ENCODE measurements at places on chromosomes 4 and X.

GRCh38 chr4:120693816-120694215 is 228.7 kb downstream of the PRDM5 start:
- H3K36me3 ChIP-seq = no peaks in the 10 kb centered on the region
- no peaks in the 10 kb centered on the region for H3K27me3 ChIP-seq
- no peak overlapping the region for H3K4me3 ChIP-seq
- H3K27ac ChIP-seq = no peak overlapping the region
- H3K4me1 ChIP-seq = peaks cover 6% of the 10 kb centered on the region
- no peak for DNase-seq

- peaks cover 91% of the 10 kb centered on the region for H3K4me1 ChIP-seq
- DNase-seq = peak; percentile 95
- no peak overlapping the region for H3K4me3 ChIP-seq
- no peaks in the 10 kb centered on the region for H3K27me3 ChIP-seq
Observed at GRCh38 chr4:77007358-77008230, 58.0 kb downstream of the SEPTIN11 start.

GRCh38 chr4:132593717-132594400 is 555.2 kb upstream of the PCDH10 start:
- no peaks in the 10 kb centered on the region for H3K27me3 ChIP-seq
- H3K4me3 ChIP-seq = no peak overlapping the region
- H3K27ac ChIP-seq = no peak overlapping the region

GRCh38 chr4:109302361-109303139 is at the start of gene COL25A1:
COL25A1 (minus strand) TSS chr4:109302658.
- no peak within 1 kb of the TSS for H3K27ac ChIP-seq
- H3K4me1 ChIP-seq = peaks cover 16% of the 10 kb centered on the region
- H3K27me3 ChIP-seq = peaks cover 22% of the 10 kb centered on the region
- peak within 1 kb of the TSS; percentile 38 for H3K4me3 ChIP-seq
- DNase-seq = peak; percentile 60

DNA sequence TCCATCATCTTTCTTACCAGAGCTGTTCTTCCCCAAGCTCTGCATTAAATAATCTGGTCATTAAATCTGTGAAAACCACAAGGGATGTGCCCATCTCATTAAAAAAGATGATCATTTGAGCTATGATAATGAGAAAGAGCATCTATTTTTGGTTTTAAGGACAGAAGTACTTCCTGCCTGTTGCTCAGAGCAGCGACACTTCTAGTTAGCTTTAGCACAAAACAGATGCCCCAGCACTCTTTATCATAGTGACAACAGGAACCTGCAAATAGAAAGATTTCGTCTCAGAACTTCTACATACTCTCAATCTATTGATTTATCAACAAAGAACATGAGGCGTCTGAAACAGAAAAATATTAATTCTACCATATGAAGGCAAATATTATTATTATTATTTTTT is 140.1 kb downstream of the APBB2 start:
- no peaks in the 10 kb centered on the region for H3K4me1 ChIP-seq
- H3K27me3 ChIP-seq = no peaks in the 10 kb centered on the region
- no peak overlapping the region for H3K4me3 ChIP-seq
- H3K36me3 ChIP-seq = no peaks in the 10 kb centered on the region
- no peak for DNase-seq

- no peak overlapping the region for H3K4me3 ChIP-seq
- H3K27me3 ChIP-seq = no peaks in the 10 kb centered on the region
- peak; percentile 5 for DNase-seq
- H3K27ac ChIP-seq = no peak overlapping the region
- H3K36me3 ChIP-seq = no peaks in the 10 kb centered on the region
Observed at GRCh38 chrX:100911731-100912130, 17.0 kb downstream of the XKRX start.

DNA sequence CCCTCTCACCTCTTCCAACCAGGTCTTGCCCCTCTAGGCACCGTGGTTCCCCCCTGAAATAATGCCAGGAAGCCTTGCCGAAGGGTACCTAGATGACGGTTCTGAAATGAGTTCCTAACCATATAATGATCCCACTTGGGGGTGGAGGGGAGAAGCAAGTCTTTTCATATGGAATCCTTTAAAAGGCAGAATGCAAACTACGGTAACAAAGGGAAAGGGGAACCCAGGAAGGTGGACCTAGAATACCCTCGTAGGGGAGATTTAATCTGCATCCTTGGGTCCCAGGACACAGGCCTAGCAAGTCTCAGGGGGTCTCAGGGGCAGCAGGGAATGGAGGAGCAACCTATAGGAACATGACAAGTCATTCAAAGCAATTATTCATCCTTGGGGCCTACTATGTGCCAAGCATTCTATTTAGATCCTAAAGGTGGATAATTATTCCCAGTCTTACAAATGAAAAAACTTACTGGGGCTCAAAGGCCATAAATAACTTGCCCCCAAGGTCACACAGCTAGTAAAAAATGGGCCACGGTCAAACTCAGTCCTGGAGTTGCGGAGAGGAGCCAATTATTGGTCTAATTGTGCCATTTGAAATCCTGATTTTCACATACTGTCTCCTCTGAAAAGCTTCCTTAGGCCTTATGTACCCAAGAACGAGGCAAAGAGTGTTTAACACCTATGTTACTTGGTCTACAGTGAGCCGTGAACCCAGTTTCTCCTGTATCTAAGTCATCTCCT is 8.8 kb downstream of the BCOR start:
- no peaks in the 10 kb centered on the region for H3K27me3 ChIP-seq
- no peak for DNase-seq
- H3K4me1 ChIP-seq = peaks cover 13% of the 10 kb centered on the region
- no peak overlapping the region for H3K27ac ChIP-seq

- peak; percentile 61 for DNase-seq
- no peaks in the 10 kb centered on the region for H3K27me3 ChIP-seq
- peak overlapping the region; percentile 89 for H3K27ac ChIP-seq
- peaks cover 18% of the 10 kb centered on the region for H3K4me1 ChIP-seq
- H3K36me3 ChIP-seq = no peaks in the 10 kb centered on the region
- peak overlapping the region; percentile 82 for H3K4me3 ChIP-seq
Observed at GRCh38 chr4:68349279-68349648, 626 bp downstream of the YTHDC1 start.

- no peaks in the 10 kb centered on the region for H3K36me3 ChIP-seq
- DNase-seq = peak; percentile 13
- H3K27ac ChIP-seq = no peak within 1 kb of the TSS
- H3K4me1 ChIP-seq = peaks cover 5% of the 10 kb centered on the region
- H3K27me3 ChIP-seq = peaks cover 28% of the 10 kb centered on the region
- H3K4me3 ChIP-seq = peak within 1 kb of the TSS; percentile 52
Observed at GRCh38 chr4:121764702-121765367, at the start of gene SMIM43. SMIM43 (minus strand) TSS chr4:121765164; CDS start chr4:121765105, 59 bp downstream.

DNA sequence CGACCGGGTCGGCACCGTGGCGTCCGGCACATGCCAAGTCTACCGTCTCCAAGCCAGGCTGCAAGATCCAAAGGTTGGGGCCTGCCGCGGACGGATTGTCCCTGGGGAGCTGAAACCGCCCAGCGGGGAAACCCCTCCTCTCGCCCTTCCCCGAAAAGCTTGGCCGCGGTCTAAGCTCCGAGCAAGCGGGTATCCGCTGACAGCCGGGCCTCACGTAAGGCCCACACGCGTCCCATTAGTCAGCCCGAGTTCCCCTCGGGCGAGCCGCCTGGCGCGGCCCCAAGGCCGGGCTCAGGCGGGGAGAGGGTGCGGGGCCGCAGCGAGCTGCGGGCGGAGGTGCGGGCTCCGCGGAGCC is 6.8 kb upstream of the BCOR start:
- DNase-seq = peak; percentile 30
- no peaks in the 10 kb centered on the region for H3K36me3 ChIP-seq
- peaks cover 13% of the 10 kb centered on the region for H3K4me1 ChIP-seq
- no peak overlapping the region for H3K4me3 ChIP-seq
- H3K27ac ChIP-seq = peak overlapping the region; percentile 27

DNA sequence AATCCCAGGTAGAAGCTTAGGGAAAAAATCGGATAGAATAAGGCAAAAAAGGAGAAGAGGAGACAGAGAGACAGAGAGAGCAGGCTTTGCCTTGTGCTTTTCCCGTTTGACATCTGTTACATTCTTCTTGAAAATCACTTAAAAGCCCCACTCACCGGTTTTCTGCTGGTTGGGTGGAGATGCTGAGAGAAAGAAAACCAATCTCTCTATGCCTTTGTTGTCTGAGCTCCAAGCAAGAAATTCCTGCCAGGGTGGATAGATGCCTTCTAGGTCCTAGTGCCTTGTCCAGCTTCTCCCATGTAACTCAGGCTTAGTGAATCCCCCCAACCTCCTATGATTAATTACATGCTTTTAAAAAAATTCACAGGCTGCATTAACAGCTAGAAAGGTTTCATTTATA is at the start of gene DCX:
Gene DCX (minus strand): TSS at position 210 of the 400 bp plus-strand sequence. CDS start 1,794 bp downstream, outside the sequence.
- no peaks in the 10 kb centered on the region for H3K4me1 ChIP-seq
- H3K4me3 ChIP-seq = no peak within 1 kb of the TSS
- H3K36me3 ChIP-seq = no peaks in the 10 kb centered on the region

DNA sequence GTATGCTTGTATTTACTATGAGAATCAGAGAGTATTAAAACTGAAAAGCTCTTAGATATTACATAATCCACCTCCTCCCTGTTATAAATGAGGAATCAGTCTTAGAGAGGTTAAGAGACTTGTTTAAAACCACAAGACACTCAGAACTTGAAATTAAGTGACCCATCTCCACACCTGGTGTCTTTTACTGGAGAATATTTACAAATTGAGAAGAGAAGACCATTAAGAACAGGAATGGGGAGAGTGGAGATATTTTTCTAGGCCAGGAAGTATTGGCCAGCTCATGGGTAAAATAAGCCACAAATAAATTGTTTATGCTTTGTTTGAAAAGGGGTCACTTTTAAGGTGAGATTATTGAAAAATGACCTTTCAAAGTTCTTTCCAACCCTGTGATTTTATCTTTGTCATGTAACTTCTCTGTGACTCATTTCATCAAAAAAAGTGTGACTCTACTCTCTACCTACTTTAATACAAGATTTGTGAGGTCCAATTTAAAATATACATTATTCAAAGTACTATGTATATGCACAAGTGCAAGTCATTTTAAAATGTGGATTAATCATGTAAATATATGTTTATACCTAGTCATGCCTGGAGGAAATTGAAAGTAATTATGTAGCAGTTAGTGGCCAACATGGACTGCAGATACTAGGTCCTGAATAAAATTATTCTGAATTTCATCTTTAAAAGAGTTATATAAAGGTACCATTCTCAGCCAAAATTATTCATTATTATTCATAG is 15.9 kb upstream of the COX7B2 start:
- H3K27ac ChIP-seq = no peak overlapping the region
- H3K27me3 ChIP-seq = peaks cover 5% of the 10 kb centered on the region
- no peaks in the 10 kb centered on the region for H3K36me3 ChIP-seq
- no peak overlapping the region for H3K4me3 ChIP-seq
- H3K4me1 ChIP-seq = no peaks in the 10 kb centered on the region

DNA sequence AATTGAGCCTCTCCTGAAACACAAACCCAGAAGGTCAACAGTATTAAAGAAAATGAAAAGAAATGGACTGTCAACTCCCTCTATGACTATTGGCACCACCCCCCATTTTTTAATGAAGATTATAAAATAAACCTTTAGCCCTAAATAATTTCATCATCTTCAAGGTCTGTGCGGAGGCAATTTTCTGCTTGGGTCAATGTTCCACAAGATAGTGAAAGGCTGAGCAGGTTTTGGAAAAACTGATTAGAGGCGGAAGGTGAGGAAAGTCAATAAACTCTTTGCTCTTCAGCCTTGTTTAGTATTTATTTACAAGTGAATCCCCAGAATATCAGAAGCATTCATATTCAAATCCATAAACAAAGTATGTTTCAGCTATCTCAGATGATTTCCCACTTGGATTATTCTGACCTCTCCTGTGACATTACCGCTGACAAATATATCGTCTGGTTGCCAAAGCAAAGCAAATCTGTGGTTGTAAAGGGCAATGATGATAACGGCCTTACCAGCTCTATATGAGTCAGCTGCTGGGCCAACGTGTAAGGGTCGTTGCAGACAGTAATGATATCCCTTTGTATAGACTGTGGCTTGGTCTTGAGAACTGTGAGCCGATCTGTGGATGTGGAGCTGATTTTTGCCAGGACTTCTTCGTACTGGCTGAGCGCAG is 24.0 kb downstream of the RASGEF1B start:
- no peaks in the 10 kb centered on the region for H3K36me3 ChIP-seq
- H3K4me3 ChIP-seq = no peak overlapping the region
- no peaks in the 10 kb centered on the region for H3K27me3 ChIP-seq
- no peak for DNase-seq
- H3K27ac ChIP-seq = no peak overlapping the region

GRCh38 chr4:85610450-85610849 is 135.5 kb downstream of the ARHGAP24 start:
- H3K27ac ChIP-seq = no peak overlapping the region
- H3K27me3 ChIP-seq = no peaks in the 10 kb centered on the region
- H3K4me3 ChIP-seq = no peak overlapping the region
- no peak for DNase-seq
- no peaks in the 10 kb centered on the region for H3K4me1 ChIP-seq

- H3K4me3 ChIP-seq = no peak overlapping the region
- no peaks in the 10 kb centered on the region for H3K27me3 ChIP-seq
- no peaks in the 10 kb centered on the region for H3K4me1 ChIP-seq
- DNase-seq = no peak
- H3K36me3 ChIP-seq = no peaks in the 10 kb centered on the region
Observed at GRCh38 chrX:150837845-150838244, 60.6 kb downstream of the CD99L2 start.

GRCh38 chr4:4326166-4326565 is 36.1 kb downstream of the ZBTB49 start:
- H3K36me3 ChIP-seq = no peaks in the 10 kb centered on the region
- peaks cover 16% of the 10 kb centered on the region for H3K4me1 ChIP-seq
- no peak overlapping the region for H3K27ac ChIP-seq

- H3K27ac ChIP-seq = no peak within 1 kb of the TSS
- peak; percentile 31 for DNase-seq
- H3K4me1 ChIP-seq = peaks cover 9% of the 10 kb centered on the region
- peak within 1 kb of the TSS; percentile 40 for H3K4me3 ChIP-seq
- no peaks in the 10 kb centered on the region for H3K36me3 ChIP-seq
Observed at GRCh38 chrX:105822138-105823091, at the start of gene NRK. NRK (plus strand) TSS chrX:105822539; CDS start chrX:105822846, 307 bp downstream.

DNA sequence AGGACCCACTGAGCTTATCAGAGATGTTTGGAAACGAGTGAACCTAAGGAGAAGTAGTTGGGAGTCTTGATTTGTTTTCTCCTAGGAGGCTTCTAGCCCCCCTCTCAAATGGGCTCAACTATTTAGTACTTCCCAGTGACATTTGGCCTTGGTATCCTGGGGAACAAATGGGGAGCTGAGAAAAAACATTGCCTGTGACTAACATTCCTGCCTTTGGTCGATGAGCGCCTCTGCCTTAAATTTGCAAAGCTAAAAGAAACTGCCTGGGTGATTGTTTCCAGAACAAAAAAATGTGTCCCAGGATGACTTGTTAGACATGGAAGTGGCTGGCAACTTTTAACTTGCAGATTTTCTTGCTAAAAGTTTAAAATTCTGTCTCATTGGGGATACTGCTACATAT is 58.8 kb upstream of the IGFBP7 start:
- no peaks in the 10 kb centered on the region for H3K36me3 ChIP-seq
- no peak for DNase-seq
- no peaks in the 10 kb centered on the region for H3K4me1 ChIP-seq
- H3K27ac ChIP-seq = no peak overlapping the region
- H3K4me3 ChIP-seq = no peak overlapping the region
- peaks cover 24% of the 10 kb centered on the region for H3K27me3 ChIP-seq

- no peak for DNase-seq
- H3K4me1 ChIP-seq = no peaks in the 10 kb centered on the region
- no peak overlapping the region for H3K27ac ChIP-seq
- H3K27me3 ChIP-seq = no peaks in the 10 kb centered on the region
- no peak overlapping the region for H3K4me3 ChIP-seq
Observed at GRCh38 chrX:101210630-101211029, 9.0 kb upstream of the DRP2 start.

All from endothelial cell of umbilical vein (primary cell).